A673 (cell line): ENCODE measurements at places on chromosomes 2 and 18. TPM values are rescaled to one million over a fixed set of nuclear protein-coding genes. Genes with fewer than 3 reads are reported as not detected.

- no peak overlapping the region for H3K4me3 ChIP-seq
- H3K36me3 ChIP-seq, result no peaks in the 10 kb centered on the region
- peaks cover 9% of the 10 kb centered on the region for H3K4me1 ChIP-seq
- DNase-seq, result no peak
- no peak overlapping the region for H3K27ac ChIP-seq
- H3K27me3 ChIP-seq, result no peaks in the 10 kb centered on the region
Observed at GRCh38 chr2:55152475-55153412, 79.3 kb downstream of the CLHC1 start.

The MAP2 gene
- total RNA-seq, result 1.7 and 2.0 TPM in 2 replicates

GRCh38 chr2:120884472-120885290 lies 149.0 kb downstream of the GLI2 start:
- DNase-seq, result no peak
- H3K4me3 ChIP-seq, result no peak overlapping the region
- H3K36me3 ChIP-seq, result no peaks in the 10 kb centered on the region
- H3K27me3 ChIP-seq, result no peaks in the 10 kb centered on the region
- H3K4me1 ChIP-seq, result peaks cover 2% of the 10 kb centered on the region

DNA sequence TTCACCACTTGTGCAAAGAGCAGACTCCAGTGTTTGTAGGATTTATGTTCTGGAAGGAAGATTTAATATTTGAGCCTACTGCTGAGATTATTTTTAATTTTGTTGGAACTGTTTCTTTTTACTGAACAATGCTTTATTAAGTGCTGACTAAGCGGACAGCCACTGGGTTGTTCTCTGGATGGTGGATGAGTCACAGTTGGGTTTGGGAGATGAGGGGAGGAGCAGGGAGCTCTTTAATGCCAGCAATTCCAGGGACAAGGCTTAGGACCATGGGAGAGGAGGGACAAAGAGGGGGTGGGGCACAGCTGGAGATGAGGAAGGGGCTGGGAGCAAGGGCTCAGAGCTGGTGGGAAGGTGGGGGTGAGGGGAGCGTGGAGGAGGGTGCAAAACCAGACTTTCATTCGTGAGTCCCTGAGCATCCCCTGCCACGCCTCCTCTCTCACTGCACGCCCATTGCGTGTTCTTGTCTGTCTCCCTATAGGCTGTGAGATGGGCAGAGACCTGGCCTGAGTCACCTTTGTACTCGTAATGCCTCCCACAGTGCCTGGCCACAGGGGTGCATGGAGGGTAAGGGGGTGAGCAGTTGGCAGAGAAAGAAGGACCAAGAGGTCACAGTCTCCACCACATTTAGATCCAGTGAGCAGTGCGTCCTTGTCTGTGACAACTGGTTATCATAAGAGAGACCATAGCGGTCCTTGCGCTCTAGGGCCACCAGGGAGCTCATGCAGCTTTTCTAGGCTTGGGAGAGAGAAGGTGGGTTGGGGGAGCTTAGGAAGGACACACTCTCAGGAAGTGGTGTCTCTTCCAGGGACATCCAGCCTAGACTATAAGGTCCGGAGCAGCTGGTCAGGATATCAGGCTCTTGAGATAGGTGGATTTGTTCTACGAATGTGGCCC lies 18.4 kb downstream of the SLC4A3 start:
- no peak overlapping the region for H3K4me3 ChIP-seq
- H3K27me3 ChIP-seq, result peaks cover 10% of the 10 kb centered on the region
- peak; percentile 42 for DNase-seq
- peaks cover 13% of the 10 kb centered on the region for H3K4me1 ChIP-seq
- no peaks in the 10 kb centered on the region for H3K36me3 ChIP-seq
- no peak overlapping the region for H3K27ac ChIP-seq

The CCDC68 gene
- total RNA-seq, result not detected in 2 replicates

GRCh38 chr2:160165996-160166395 lies 34.1 kb downstream of the ITGB6 start:
- H3K27ac ChIP-seq, result no peak overlapping the region
- H3K4me1 ChIP-seq, result peaks cover 21% of the 10 kb centered on the region
- H3K36me3 ChIP-seq, result no peaks in the 10 kb centered on the region
- H3K27me3 ChIP-seq, result no peaks in the 10 kb centered on the region
- H3K4me3 ChIP-seq, result no peak overlapping the region

GRCh38 chr2:105320651-105321215 lies 8.8 kb downstream of the TGFBRAP1 start:
- H3K27me3 ChIP-seq, result no peaks in the 10 kb centered on the region
- H3K36me3 ChIP-seq, result no peaks in the 10 kb centered on the region
- peaks cover 11% of the 10 kb centered on the region for H3K4me1 ChIP-seq
- H3K27ac ChIP-seq, result no peak overlapping the region
- H3K4me3 ChIP-seq, result no peak overlapping the region

GRCh38 chr2:178188466-178188865 lies 5.8 kb upstream of the OSBPL6 start:
- no peaks in the 10 kb centered on the region for H3K27me3 ChIP-seq
- no peaks in the 10 kb centered on the region for H3K36me3 ChIP-seq

GRCh38 chr2:108607706-108608301 lies 73.5 kb downstream of the LIMS1 start:
- H3K27ac ChIP-seq, result no peak overlapping the region
- H3K27me3 ChIP-seq, result no peaks in the 10 kb centered on the region
- no peaks in the 10 kb centered on the region for H3K4me1 ChIP-seq

DNA sequence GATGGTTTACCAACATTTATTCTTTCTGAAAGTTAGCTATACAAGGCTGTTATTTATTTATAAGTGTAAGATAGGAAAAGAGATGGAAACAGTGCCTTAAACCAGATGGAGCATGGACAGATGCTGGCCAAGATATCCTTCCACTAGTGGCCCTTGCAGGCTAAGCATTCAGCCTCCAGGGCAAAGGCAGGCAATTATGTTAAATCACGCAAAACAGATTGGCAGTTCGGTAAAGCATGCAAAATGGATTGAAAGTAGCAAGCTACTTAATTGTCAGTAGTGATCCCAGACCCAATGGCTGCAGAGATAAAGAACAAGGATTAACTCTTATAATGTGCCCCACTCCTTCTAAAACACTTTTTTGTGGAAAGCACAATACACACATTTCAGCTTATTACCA lies 105.4 kb upstream of the MAP4K3 start:
- peaks cover 12% of the 10 kb centered on the region for H3K4me1 ChIP-seq
- no peak for DNase-seq
- no peaks in the 10 kb centered on the region for H3K36me3 ChIP-seq
- H3K4me3 ChIP-seq, result no peak overlapping the region
- H3K27me3 ChIP-seq, result no peaks in the 10 kb centered on the region
- no peak overlapping the region for H3K27ac ChIP-seq

DNA sequence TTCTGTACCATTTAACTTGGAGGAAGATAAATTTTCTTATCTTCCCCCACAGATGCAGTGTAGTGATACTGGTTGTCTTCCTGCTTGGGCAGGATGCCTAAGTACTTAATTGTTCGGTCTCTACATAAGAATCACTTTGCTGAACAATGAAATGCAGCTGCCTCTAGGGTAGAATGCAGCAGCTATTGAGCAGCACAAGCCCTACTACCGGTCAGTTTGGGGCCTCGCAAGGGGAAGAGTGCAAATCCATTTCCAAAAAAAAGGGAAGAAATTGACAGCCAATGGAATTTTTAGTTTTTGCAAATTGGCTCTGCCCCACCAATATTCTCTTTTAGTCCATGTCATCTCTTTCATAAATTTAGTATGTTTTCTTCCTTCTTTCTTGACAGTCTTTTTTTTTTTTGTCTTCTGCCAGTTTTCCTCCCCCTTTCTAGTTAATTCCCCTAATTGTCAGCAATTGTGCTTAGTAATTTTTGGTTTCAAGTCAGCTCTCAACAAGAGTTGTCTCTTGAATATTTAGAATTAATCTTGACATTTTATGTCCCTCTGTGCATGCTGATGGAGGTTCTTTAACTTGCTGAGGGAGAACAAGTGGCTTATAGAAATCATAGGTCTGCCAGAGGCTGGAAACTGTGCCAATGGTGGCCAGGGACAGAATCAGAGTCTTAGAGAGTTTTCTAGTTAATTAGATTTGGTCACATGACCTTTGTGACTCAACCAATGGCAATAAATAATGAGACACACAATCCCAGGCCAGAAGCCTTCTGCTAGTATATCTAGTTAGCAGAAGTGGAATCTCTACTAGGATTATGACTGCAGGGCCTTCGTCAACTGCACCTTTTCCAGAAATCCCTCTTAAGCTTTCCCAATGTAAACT lies 270.0 kb downstream of the CTNNA2 start:
- peaks cover 3% of the 10 kb centered on the region for H3K27me3 ChIP-seq
- no peak for DNase-seq
- H3K36me3 ChIP-seq, result no peaks in the 10 kb centered on the region
- no peaks in the 10 kb centered on the region for H3K4me1 ChIP-seq

- no peak overlapping the region for H3K4me3 ChIP-seq
- H3K4me1 ChIP-seq, result no peaks in the 10 kb centered on the region
- no peak overlapping the region for H3K27ac ChIP-seq
- no peak for DNase-seq
- H3K36me3 ChIP-seq, result no peaks in the 10 kb centered on the region
- peaks cover 58% of the 10 kb centered on the region for H3K27me3 ChIP-seq
Observed at GRCh38 chr2:240645346-240645745, 20.1 kb downstream of the GPR35 start.

The MEP1B gene
- total RNA-seq, result 0.26 TPM in 1 of 2 replicates, not detected in the other
